ENCODE measurements at places on chromosomes 6 and 20.

- peak; percentile 40 for DNase-seq
Measured at GRCh38 chr20:63739130-63740069, at the start of gene SLC2A4RG. SLC2A4RG (plus strand) TSS chr20:63739776; CDS start chr20:63739913, 137 bp downstream.

- no peak for DNase-seq
Measured at GRCh38 chr6:96522465-96523009, 931 bp downstream of the UFL1 start.

GRCh38 chr6:5175635-5176034 lies 85.1 kb downstream of the LYRM4 start:
- no peak for DNase-seq

- peak; percentile 19 for DNase-seq
Measured at GRCh38 chr6:69719602-69720193, 77.1 kb downstream of the LMBRD1 start.

- no peak for DNase-seq
Measured at GRCh38 chr6:44116641-44117382, 10.4 kb downstream of the MRPL14 start.

GRCh38 chr20:59992526-59993084 lies 34.4 kb downstream of the CDH26 start:
- DNase-seq, result peak; percentile 39

- DNase-seq, result no peak
Measured at GRCh38 chr20:38083338-38084048, 49.9 kb downstream of the RPRD1B start.

GRCh38 chr6:154593122-154593521 lies 82.6 kb upstream of the CNKSR3 start:
- DNase-seq, result no peak

- DNase-seq, result no peak
Measured at GRCh38 chr6:149904661-149905370, 6.9 kb upstream of the RAET1E start.

GRCh38 chr6:34484899-34485298 lies 19.0 kb downstream of the PACSIN1 start:
- DNase-seq, result peak; percentile 94

- DNase-seq, result no peak
Measured at GRCh38 chr20:61804752-61805295, 260.9 kb downstream of the TAF4 start.

GRCh38 chr6:41970436-41970846 lies 28.8 kb upstream of the CCND3 start:
- no peak for DNase-seq

- no peak for DNase-seq
Measured at GRCh38 chr6:146913842-146914488, 290.3 kb upstream of the STXBP5 start.

GRCh38 chr6:147867433-147868226 lies 359.1 kb downstream of the SAMD5 start:
- no peak for DNase-seq

- no peak for DNase-seq
Measured at GRCh38 chr20:57433657-57434389, 42.6 kb downstream of the RBM38 start.

GRCh38 chr20:62982124-62983075 lies 24.4 kb downstream of the BHLHE23 start:
- no peak for DNase-seq

DNA sequence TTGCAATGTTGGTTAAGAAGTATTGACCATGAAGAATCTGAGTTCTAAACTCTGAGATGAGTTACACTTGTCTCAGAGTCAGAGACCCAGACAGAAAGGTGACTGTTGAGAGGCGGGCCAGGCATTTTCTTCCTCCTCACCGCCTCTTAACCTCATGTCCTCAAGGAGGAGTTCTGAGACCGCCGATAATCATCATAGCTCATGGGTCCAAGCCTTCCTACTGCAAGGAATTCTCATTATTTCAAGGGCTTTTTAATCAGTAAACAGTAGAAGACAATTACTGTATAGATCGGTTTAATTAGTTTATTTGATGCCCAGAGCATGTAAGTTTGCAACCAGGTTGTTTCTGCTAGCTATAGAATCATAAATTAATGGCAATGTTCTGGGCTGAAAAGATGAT lies 382.4 kb upstream of the MMS22L start:
- no peak for DNase-seq

- no peak for DNase-seq
Measured at GRCh38 chr6:67759001-67759400, 876.1 kb upstream of the ADGRB3 start.

GRCh38 chr6:9848094-9848493 lies 566.8 kb downstream of the TFAP2A start:
- no peak for DNase-seq

DNA sequence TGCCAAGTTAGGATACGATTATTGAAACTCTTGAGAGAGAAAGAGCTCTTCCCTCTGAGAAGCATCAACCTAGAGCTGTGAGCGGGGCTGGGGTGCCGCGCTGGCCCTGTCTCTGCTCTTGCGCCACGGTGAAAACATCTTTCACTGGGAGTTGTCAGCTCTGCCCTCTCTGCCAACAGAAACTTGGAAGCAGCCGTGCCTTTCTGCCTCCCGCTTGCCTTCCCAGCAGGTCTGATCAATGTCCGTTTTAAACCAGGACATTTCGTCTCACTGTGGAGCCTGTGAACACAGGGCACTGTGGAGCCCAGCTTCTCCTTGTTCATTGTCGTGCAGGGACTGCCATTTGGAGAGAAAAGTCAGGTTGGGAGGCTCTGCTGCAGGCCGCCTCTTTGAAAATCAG lies 249.2 kb upstream of the PMEPA1 start:
- DNase-seq, result no peak

GRCh38 chr6:34284563-34285447 lies 36.0 kb upstream of the SMIM29 start:
- no peak for DNase-seq

GRCh38 chr6:167676666-167677421 lies 149.9 kb upstream of the AFDN start:
- no peak for DNase-seq

DNA sequence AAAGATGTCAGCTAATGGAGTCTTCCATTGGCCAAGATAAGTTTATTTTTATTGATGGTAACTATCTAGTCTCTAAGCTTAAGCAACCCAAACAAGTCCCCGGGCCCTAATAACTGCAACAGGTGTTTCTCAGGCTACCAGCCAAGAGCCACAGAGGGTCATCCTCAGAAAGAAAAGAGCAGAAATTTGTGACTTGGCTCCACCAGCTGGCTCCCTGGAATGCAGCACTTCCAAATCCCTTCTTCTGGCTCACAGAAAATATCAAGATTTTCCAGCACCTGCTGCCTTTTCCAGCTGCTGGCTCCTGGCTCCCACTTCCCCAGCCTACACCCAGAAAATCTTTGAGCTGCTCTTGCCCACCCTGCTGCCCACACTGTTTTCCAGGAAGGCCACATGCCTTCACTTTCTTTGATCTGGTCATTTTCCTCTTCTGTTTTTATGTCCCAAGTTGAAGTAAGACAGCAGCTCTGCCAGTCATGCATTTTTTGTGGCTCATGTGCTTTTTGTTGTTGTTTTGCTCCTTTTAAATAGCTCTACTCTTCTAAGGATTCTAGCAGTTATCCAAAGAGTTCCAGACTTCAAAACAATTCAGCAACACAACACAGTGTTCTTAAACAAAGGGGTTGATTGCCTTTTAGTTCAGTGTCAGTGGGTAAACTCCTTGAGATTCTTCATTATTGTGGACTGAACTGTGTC lies 151.0 kb upstream of the SMLR1 start:
- peak; percentile 20 for DNase-seq

GRCh38 chr6:133895573-133896343 lies 6.8 kb downstream of the TCF21 start:
- DNase-seq, result no peak

DNA sequence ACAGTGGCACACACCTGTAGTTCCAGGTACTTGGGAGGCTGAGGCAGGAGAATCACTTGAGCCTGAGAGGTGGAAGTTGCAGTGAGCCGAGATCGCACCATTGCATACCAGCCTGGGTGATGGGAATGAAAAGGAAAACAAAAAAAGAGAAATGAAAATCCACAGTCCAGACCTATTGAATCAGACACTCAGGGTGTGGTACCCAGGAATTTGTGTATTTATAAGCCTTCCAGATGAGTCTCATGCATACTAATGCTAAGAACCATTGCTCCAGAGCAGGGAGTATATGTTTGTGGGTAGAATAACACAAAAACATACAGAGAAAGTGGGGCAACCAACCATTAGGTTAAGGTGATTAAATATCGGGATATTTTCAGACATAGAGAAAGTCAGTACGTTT lies 36.1 kb upstream of the PLCB4 start:
- no peak for DNase-seq

GRCh38 chr6:132819405-132820161 lies 5.2 kb downstream of the RPS12 start:
- no peak for DNase-seq

- DNase-seq, result peak; percentile 29
Measured at GRCh38 chr6:73739096-73739495, 43.1 kb downstream of the CD109 start.

- DNase-seq, result no peak
Measured at GRCh38 chr6:116369964-116370759, 585 bp upstream of the DSE start.

DNA sequence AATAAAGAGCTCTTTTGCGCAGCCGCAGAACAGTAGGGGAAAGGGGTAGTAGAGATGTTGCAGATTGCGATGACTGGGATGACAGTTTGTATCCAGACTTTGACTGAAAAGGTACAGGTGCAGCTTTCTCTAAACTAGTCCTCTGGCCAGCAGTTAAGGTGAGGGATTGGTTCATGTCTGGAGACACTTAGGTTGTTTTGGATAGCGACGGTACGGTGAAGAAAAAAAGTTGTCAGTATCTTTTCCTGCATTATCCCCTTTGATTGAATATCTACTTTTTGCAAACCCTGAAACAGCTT lies 537 bp downstream of the PRR3 start:
- no peak for DNase-seq

- DNase-seq, result no peak
Measured at GRCh38 chr20:53930651-53931504, 139.5 kb downstream of the BCAS1 start.

DNA sequence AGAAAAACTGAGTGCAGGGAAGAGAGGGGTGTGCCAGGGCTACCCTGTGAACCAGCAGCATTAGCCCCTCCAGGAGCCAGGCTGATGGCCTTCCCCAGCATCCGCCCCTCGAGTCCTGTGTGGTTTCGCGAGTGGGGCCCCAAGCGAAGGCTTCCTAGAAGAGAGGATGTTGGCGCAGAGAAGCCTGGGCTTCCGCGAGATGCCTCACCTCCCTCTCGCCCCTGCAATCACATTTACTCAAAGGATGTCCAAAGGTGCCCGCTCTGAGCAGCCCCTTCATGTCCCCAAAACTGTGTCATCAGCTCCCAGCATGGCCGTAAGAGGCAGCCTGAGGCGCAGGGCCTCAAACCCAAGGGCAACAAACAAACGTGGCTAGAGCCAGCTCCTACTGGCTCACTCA lies 111.7 kb downstream of the PREX1 start:
- no peak for DNase-seq

DNA sequence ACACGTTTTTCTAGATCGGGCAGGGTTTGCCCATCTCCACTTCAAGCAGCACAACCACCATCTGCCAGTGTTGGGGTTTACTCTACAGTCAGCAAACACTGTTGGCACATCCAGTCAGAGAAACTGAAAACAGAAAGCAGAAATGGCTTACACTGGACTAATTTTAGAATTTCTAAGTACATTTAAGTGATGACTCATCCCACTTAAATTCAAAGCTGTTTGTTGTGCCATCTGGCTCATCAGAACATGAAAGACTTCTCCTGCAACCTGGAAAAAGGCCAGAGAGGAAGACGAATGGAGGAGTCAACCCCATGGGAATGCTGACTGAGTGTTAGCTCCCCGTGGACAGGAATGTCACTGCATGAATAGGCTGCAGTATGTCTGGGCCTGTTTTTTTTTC lies 21.8 kb downstream of the FAM209B start:
- DNase-seq, result peak; percentile 30

- DNase-seq, result no peak
Measured at GRCh38 chr20:63055575-63056235, 48.9 kb upstream of the BHLHE23 start.

DNA sequence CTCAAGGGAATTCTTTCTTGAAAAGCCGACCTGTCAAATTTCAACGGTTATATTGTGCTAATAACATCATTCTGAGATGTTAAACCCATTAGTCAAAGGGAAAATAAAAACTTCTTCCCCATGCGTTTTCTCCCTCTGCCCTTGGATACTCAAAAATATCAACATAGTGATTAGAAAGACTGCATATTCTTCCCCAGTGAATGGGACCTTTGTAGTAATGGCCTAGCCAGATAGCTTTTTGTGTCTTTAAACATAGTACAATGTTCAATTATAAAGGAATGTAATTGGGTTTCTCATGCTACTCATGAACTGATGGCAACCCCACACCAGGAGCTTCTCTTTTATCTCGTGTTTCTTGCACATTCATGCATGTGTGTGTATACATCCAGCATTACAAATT lies 69.4 kb downstream of the PHACTR1 start:
- no peak for DNase-seq

DNA sequence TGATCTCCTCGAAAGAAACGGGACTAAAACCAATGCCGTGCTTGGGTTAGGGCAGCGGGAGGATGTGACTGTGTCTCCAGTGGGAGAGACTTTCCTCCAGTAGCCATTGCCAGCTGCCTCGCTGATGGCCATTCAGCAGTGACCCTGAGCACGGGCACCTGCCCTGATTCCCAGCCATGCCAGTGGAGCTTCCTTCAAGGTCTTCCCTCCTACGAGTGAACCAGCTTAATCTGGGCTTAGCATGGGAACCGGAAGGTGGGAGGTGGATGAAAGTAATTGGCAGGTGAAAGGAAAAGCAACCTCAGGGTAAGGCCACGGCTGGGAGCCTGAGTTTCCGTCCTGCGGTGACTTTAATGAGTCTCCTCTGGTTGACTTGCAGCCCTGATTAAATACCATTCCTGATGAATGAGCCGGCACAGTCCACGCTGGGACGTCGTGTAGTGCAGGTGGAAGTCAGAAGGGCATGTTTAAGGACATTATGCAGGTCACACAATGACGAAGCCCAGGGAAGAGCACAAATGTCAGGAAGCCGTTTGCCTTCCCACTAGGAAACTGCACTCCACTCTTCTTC lies 813.5 kb downstream of the QKI start:
- DNase-seq, result no peak

GRCh38 chr20:61030130-61030529 lies 221.9 kb upstream of the CDH4 start:
- DNase-seq, result no peak
